ENCODE measurements at places on chromosomes 4 and X.

GRCh38 chrX:14015294-14015693 lies 14.4 kb downstream of the GEMIN8 start:
- no peak for DNase-seq
- peaks cover 4% of the 10 kb centered on the region for H3K4me1 ChIP-seq
- H3K36me3 ChIP-seq = peaks cover 11% of the 10 kb centered on the region

GRCh38 chr4:108466936-108467902 lies 153.2 kb upstream of the RPL34 start:
- H3K27me3 ChIP-seq = peaks cover 4% of the 10 kb centered on the region
- no peak overlapping the region for H3K4me3 ChIP-seq
- no peaks in the 10 kb centered on the region for H3K4me1 ChIP-seq

DNA sequence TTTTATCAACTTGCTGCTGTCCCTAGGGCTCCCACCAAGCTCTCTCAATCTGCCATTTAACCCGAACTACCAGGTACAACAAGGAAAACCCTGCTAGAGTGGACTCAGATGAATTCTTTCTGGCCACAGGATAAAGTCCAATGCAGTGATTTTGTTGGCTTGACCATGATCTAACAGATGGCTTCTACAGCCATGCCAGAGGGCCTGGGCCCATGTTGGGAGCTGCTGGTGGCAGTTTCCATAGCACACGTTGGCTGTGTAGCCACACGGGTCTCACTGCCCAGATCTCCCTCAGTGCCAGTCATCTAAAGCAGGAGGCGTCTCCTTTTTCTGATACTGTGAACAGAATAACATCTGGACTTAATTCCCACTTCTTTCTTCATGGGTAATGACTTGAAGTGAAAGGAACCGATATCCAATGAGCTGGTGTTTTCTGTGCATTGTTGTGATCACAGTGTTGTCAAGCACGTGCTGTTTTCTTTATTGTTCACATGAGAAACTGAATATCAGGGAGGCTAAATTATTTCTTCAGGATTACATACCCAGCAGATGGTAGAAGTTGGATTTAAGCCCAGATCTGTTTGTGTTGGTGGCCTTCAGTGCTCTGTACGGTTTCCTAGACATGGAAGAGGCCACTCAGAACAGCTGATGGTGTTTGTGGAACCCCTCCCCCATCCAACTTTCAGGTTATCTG lies 85.2 kb upstream of the CLCN4 start:
- no peak overlapping the region for H3K4me3 ChIP-seq
- peaks cover under 1% of the 10 kb centered on the region for H3K27me3 ChIP-seq
- no peak overlapping the region for H3K27ac ChIP-seq
- H3K4me1 ChIP-seq = peaks cover 7% of the 10 kb centered on the region

DNA sequence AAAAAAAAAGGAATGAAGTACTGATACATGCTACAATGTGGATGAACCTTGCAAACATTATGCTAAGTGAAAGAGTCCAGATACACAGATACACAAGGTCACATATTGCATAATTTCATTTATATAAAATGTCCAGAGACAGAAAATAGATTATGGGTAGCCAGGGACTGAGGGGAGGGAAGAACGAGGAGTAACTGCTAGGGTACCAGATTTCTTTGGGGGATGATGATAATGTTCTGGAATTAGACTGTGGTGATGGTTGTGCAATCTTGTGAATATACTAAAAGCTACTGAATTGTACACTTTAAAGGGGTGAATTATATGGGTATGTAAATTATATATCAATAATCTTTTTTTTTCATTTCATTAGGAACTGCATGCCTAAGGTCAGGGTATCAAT lies 20.8 kb upstream of the AP1AR start:
- no peak overlapping the region for H3K27ac ChIP-seq
- H3K4me3 ChIP-seq = no peak overlapping the region
- H3K4me1 ChIP-seq = no peaks in the 10 kb centered on the region
- no peaks in the 10 kb centered on the region for H3K36me3 ChIP-seq
- DNase-seq = no peak

DNA sequence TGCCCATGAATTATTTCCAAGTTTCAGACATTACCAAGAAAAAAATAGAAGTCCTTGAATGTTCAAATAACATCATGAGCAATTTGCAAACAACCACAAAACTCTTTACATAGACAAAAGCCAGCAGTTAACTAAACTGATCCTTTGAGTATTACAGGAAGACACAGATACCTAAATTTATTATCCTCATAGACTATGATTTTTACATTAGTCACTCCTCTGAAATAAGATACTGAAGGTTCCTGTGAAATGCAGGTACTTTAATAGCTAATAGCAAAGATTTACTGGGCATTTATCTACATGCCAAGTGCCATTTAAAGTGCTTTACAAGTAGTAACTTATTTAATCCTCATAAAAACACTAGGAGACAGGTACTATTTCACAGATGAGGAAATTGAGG lies 37.7 kb downstream of the GPR82 start:
- no peaks in the 10 kb centered on the region for H3K27me3 ChIP-seq
- H3K4me3 ChIP-seq = no peak overlapping the region
- H3K4me1 ChIP-seq = peaks cover 5% of the 10 kb centered on the region
- no peak for DNase-seq

GRCh38 chr4:95155759-95156451 lies 392.9 kb downstream of the UNC5C start:
- no peak overlapping the region for H3K27ac ChIP-seq
- no peaks in the 10 kb centered on the region for H3K36me3 ChIP-seq
- no peak for DNase-seq
- H3K4me3 ChIP-seq = no peak overlapping the region
- no peaks in the 10 kb centered on the region for H3K27me3 ChIP-seq
- H3K4me1 ChIP-seq = no peaks in the 10 kb centered on the region

- H3K4me1 ChIP-seq = no peaks in the 10 kb centered on the region
- no peaks in the 10 kb centered on the region for H3K36me3 ChIP-seq
- H3K4me3 ChIP-seq = no peak overlapping the region
- no peaks in the 10 kb centered on the region for H3K27me3 ChIP-seq
Measured at GRCh38 chr4:151806511-151806927, 45.7 kb upstream of the GATB start.

DNA sequence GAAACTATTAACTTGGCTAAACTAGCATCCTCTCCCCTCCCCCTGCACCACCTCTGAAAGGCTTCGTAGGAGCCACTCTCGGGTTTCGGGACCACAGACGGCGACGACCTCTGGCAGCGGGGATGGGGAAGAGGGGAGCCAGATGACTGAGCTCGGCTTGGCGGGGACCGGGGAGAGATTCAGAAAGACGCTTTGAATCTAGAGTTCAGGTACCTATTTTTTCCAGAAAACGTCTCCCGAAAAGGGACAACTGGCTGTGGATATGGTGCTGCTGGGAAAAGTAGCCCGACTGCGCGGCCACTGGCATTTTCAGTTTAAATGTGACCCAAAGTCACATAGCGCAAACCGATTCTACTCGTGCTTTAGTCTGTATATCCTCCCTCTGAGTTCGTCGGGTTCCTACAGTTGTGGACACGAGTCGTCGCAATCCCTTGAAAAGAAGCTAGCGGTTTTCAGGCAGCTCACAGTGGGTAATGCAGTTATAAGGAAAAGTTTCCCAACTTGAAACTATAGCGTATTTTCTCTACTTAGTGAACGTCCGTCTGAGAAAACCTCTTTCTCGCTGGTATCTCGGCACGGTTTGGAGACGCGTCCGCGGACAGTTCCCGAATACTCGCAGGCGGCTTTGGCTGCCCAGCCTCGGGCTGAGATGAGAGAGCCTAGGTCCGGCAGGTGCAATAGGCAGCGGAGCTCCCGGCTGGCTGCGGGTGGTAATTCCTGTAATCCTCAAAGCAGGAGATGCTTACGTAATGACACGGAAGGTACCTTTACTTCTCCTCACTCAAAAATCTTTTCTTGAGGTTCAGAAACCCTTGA lies 1.3 kb downstream of the PARM1 start:
- peak overlapping the region; percentile 95 for H3K4me3 ChIP-seq
- H3K36me3 ChIP-seq = peaks cover 4% of the 10 kb centered on the region

- peaks cover 32% of the 10 kb centered on the region for H3K36me3 ChIP-seq
- no peak overlapping the region for H3K4me3 ChIP-seq
- H3K4me1 ChIP-seq = no peaks in the 10 kb centered on the region
- no peak overlapping the region for H3K27ac ChIP-seq
Measured at GRCh38 chr4:88674565-88674964, 23.1 kb downstream of the NAP1L5 start.

GRCh38 chr4:136124251-136124745 lies 1408.0 kb downstream of the PCDH18 start:
- H3K4me1 ChIP-seq = no peaks in the 10 kb centered on the region
- H3K27me3 ChIP-seq = no peaks in the 10 kb centered on the region
- no peak for DNase-seq
- H3K36me3 ChIP-seq = no peaks in the 10 kb centered on the region
- no peak overlapping the region for H3K4me3 ChIP-seq

- DNase-seq = no peak
- H3K27ac ChIP-seq = no peak overlapping the region
- H3K4me1 ChIP-seq = peaks cover 4% of the 10 kb centered on the region
- H3K36me3 ChIP-seq = no peaks in the 10 kb centered on the region
- H3K27me3 ChIP-seq = peaks cover 87% of the 10 kb centered on the region
- no peak overlapping the region for H3K4me3 ChIP-seq
Measured at GRCh38 chr4:8886612-8887406, 15.2 kb upstream of the HMX1 start.

- H3K36me3 ChIP-seq = no peaks in the 10 kb centered on the region
- no peak for DNase-seq
- no peak overlapping the region for H3K27ac ChIP-seq
- peaks cover 2% of the 10 kb centered on the region for H3K4me1 ChIP-seq
- H3K4me3 ChIP-seq = no peak overlapping the region
Measured at GRCh38 chr4:183011213-183011907, 87.7 kb upstream of the WWC2 start.

DNA sequence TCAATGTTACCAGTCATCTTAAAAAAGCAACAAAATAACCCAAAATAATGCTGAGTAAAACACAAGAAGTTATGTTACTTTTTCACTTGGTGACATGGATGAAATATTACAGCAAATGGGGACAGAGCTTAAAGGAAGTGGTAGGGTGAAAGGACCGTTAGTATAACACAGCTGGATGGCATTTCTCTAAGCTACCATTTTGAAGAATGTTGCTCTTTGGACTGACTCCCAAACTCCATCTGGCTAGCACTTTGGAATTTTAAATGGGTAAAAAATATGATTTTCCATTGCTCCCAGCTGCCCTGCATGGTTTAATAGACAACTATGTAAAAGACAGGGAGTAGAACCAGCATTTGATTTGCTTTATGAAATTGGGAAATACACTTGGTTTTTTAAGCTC lies 27.6 kb downstream of the CLCN5 start:
- H3K36me3 ChIP-seq = peaks cover 5% of the 10 kb centered on the region
- no peak for DNase-seq
- H3K4me3 ChIP-seq = no peak overlapping the region
- H3K4me1 ChIP-seq = peaks cover 7% of the 10 kb centered on the region
- no peaks in the 10 kb centered on the region for H3K27me3 ChIP-seq

GRCh38 chr4:69843932-69844331 lies 16.0 kb downstream of the SULT1E1 start:
- DNase-seq = no peak
- no peak overlapping the region for H3K27ac ChIP-seq
- no peaks in the 10 kb centered on the region for H3K4me1 ChIP-seq

GRCh38 chr4:105293360-105293759 lies 146.7 kb downstream of the TET2 start:
- H3K4me1 ChIP-seq = no peaks in the 10 kb centered on the region
- no peak overlapping the region for H3K4me3 ChIP-seq
- H3K27ac ChIP-seq = no peak overlapping the region
- no peak for DNase-seq

All from stimulated activated naive B cell treated with anti-CD40 and anti-IgM and Interleukin-4, amounts not matched to agents 10 μg/mL and 1 μg/mL and 100 μg/mL, for 72 hours (primary cell).